Naive thymus-derived CD4-positive, alpha-beta T cell (primary cell): ENCODE measurements at places on chromosomes 16 and 17.

GRCh38 chr17:63819131-63819530 lies 8.1 kb upstream of the PSMC5 start:
- no peak for DNase-seq

DNA sequence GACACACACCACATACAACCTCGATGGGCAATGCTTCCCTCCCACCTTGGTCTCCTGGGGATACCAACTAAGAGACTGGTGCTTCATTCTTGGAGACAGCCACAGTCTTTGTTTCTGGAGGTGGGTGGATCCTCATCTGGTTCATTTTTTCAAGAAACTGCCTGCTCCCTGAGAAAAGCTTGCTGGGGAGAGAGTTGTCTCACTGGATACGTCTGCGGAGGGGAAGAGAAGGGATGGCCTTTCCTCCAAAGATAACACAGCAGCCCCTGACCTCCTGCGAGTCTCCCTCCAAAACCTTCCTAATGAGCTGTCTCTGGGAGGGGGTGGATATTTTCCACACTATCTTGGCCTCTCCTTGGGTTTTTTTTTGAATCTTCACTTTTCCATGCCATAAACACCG lies 221.2 kb downstream of the SOX9 start:
- DNase-seq = no peak

DNA sequence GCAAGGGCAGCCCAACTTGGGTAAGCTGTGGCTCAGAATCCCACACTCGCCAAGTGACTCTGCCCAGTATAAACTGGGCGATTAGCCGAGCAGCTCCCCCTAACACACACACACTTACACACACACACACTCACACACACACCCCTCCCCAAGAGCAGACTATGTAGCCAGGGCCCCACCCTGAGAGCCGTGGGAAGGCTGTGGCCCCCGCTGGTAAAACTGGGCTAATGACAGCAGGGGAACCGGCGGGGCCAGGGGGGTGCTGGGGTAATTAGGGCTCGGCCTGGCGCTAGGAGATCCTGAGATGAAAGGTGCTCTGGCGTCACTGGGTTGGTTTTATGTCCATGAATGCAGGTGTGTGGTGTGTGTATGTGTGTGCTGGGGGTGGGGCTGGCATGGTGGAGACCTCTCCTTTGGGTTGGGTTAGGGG lies 1.1 kb upstream of the THRA start:
- no peak for DNase-seq

DNA sequence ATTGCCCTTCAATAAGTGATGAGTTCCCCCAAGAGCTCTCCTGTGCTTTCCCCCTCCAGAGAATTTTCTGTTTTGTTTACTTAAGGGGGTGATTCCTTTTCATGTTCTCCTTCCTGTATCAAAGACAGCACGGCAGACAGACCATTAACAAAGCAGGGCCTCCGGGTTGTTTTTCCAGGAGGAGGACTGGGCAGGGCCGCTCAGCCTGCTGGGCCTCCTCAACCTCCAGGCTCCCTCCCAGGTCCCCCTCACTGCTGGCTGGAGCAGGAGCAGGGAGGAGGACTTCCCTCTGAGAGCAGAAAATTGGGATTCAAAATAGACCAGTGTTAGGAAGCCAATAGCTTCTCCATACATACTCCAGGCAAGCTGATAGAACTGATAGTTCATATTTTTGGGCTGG lies 20.4 kb downstream of the SDK2 start:
- no peak for DNase-seq

- no peak for DNase-seq
Measured at GRCh38 chr17:33287096-33287725, 5.9 kb downstream of the ASIC2 start.

DNA sequence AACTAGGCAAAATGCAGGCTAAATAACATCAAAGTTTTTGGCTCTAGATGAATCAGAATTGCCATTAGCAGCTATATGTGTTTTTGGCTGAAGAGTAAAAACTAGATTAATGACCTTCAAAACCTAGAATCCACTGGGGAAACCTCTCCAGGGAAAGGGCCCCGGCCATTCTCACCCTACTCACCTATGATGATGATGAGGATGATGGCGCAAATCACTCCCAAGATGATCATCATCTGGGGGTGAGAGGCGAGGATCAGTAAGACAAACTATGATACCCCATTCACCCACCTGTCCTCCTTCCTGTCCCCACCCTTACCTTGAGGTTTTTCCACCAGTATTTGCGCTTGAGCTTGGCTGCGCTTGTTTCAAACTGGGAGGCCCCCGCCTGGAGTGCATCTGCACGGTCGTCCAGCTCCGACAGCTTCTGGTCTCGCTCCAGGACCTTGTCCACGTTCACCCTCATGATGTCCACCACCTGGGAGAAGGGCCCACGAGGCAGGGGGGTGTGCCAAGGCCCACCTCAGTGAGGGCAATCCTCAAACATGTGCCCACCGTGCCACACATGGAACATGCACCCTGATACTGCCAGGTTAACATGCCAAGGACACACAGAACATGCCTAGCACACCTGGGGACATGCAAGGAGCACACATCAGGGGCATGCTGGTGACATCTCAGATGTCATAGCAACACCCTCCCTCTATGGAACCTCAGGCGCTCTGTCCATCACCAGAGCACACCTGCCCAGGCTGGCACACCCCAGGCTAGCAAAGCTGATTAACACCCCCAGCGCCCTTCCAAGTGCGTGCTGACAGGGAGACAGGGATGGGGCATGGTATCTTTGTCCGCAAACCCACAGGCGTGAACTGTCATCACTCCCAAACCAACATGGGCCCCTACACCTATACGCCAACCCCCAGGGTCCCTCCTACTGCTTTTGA lies 1.2 kb downstream of the VAMP2 start:
- DNase-seq = peak; percentile 28

- peak; percentile 43 for DNase-seq
Measured at GRCh38 chr17:18992454-18993130, 12.0 kb downstream of the FAM83G start.

DNA sequence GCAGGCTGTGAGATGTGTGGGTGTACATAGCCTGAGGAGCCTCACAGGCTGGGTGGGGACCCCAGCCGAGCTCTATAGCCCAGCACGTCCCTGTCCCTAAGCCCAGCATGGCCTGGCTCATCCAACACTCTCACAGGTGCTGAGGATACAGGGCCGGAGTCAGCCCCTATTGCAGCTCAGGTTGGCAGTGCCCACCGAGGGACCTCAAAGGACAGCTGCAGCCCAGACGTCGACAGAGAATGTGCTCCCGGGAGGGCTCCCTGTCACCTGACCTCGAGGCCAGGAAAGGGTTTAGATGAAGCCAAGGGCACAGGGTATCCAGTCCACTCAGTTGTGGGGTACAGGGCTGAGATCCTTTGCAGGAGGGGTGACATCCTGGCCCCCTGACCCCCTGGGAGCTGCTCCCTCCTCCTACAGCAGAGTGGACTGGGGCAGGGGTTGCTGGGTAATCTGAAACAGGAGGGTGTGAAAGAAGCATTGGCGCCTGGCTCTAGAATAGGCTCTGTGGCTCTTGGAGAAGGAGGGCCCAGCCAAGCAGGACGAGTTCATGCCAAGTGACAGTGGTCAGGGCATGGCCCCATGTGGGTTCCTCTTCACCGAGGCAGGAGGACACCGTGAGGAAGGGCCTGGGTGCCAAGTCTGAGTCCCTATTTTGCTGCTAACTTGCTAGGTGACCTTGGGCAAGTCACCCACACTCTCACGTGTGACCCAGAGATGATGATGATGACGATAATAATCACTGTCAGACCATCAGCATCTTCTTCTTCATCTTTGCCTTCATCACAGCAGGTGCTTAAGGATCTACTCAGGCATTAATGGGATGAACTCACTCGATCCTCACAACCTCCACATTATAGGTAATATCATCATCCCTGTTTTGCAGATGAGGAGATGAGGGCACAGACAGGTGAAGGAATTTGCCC lies 68.0 kb downstream of the RMI2 start:
- DNase-seq = no peak

DNA sequence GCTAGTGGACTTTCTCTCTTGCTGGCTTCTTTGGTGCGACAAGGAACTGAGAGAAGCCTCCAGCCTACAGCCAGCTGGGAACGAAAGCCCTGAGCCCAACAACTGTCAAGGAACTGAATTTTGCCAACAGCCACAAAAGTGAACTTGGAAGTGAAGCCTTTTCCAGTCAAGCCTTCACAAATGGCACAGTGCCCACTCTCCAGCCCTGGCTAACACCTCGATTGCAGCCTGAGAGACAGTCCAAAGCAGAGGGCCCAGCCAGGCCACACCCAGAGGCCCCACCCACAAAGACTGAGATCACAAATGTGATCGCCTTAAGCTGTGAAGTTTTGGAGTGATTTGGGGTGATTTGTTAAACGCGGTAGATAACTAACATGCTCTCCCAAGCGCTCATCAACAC lies 244.6 kb upstream of the SDK2 start:
- DNase-seq = no peak

DNA sequence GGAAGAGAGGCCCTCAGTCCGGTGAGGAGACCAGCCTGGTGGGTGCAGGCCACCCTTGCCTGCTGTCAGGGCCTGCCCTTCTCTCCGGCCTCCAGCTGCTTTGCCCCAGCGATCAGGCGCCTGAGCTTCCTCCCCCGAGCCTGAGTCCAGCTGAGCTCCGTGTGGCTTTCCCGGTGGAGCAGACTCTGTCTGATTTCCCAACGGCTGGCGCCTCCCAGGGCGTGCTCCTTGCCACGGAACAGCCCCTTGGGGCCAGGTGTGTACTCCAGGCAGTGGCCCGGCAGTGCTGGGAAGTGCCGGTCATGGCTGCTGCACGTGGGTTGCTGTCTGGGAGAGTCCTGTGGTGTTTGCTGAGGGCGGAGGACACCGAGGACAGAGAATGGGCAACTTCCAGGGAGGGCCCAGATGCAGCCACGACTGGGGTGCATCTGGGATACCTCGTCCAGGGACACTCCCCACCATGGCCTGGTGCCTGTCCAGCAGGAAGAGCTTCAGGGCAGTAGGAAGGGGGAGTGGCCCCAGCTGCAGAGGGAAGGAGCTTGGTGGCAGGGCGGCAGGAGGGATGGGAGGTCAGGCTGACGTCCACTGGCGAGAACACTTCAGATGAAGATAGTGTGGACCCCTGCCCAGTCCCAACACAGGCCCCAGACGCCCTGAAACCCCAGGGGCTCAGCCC lies 22.5 kb downstream of the METRNL start:
- DNase-seq = no peak

- no peak for DNase-seq
Measured at GRCh38 chr17:59330053-59330942, 1.2 kb upstream of the YPEL2 start.

DNA sequence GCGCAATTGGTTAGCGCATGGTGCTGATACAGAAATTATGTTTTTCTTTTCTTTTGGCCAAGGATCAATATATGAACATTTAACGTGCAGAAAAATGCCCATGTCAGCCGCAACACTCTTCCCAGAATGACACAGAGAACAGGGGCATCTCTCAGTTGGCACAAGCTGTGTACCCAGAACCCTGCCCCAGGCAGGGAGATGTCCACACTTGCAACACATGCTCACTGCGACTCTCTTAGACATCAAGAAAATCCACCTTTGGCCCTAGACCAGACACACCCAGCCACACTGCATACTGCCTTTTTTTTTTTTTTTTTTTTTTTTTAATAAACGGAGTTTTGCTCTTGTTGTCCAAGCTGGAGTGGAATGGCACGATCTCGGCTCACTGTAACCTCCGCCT lies 17.0 kb downstream of the PITPNA start:
- no peak for DNase-seq

DNA sequence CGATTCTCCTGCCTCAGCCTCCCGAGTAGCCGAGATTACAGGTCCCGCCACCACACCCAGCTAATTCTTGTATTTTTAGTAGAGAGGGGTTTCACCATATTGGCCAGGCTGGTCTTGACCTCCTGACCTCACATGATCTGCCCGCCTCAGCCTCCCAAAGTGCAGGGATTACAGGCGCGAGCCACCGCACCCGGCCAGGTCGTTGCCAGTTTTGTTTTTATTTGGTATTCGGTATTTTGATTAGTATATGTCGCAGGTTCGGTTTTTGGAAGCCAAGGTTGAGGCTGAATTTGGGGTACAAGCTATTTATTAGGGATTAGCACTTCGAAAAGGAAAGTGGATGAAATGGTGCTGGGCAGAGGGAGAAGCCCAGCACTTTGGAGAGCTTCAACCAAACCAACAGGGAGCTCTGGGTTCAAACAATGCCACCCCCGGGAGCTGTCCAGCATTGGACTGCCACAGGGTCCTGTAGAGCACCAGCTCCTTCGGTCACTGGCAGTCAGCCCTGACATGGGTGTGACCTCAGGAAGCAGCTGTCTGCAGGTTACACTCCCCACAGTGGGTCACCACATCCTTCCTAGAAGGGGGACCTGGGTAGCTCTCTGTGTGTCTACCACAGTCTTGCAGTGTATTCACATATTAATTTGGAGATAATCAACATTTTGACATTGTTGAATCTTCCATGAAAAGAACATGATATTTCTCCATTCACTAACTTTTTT lies 1.5 kb upstream of the CLEC10A start:
- DNase-seq = no peak

DNA sequence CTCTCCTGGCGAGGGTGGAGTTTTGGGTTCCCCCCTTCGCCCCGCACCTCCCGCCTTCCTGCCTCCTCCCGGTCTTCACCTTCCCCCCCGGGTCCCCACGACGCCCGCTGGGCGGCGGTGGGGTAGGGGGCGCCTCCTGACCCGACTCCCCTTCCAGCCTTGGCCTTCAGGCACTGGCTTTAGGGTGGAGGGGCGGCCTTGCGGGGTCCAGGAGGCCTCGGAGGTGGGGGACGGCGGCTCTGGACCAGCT lies 2.4 kb downstream of the SLC16A3 start:
- no peak for DNase-seq

GRCh38 chr17:66543526-66543925 lies 241.1 kb downstream of the PRKCA start:
- DNase-seq = no peak

GRCh38 chr16:26606381-26607150 lies 460.2 kb upstream of the C16orf82 start:
- no peak for DNase-seq
